ENCODE measurements at places on chromosomes 2 and 18. TPM values are rescaled to one million over a fixed set of nuclear protein-coding genes. Genes with fewer than 3 reads are reported as not detected.

The RUFY4 gene
- 0.34 TPM for polyA plus RNA-seq

The EPG5 gene
- 14.6 TPM for polyA plus RNA-seq

The CYBRD1 gene
- polyA plus RNA-seq, result 0.07 TPM

The DSG1 gene
- polyA plus RNA-seq, result not detected

The CHCHD5 gene
- polyA plus RNA-seq, result 34.5 TPM

The KCNK3 gene
- not detected for polyA plus RNA-seq

The HOXD9 gene
- polyA plus RNA-seq, result not detected

The BOLA3 gene
- polyA plus RNA-seq, result 8.2 TPM

The HMSD gene
- polyA plus RNA-seq, result 0.04 TPM

The UGT1A4 gene
- polyA plus RNA-seq, result not detected

- H3K36me3 ChIP-seq, result no peaks in the 10 kb centered on the region
- no peak overlapping the region for H3K4me3 ChIP-seq
- no peak overlapping the region for H3K27ac ChIP-seq
- no peak for DNase-seq
- H3K4me1 ChIP-seq, result peaks cover 3% of the 10 kb centered on the region
These were observed 171.0 kb upstream of the ZFP36L2 start for GRCh38 chr2:43397411-43397810.

DNA sequence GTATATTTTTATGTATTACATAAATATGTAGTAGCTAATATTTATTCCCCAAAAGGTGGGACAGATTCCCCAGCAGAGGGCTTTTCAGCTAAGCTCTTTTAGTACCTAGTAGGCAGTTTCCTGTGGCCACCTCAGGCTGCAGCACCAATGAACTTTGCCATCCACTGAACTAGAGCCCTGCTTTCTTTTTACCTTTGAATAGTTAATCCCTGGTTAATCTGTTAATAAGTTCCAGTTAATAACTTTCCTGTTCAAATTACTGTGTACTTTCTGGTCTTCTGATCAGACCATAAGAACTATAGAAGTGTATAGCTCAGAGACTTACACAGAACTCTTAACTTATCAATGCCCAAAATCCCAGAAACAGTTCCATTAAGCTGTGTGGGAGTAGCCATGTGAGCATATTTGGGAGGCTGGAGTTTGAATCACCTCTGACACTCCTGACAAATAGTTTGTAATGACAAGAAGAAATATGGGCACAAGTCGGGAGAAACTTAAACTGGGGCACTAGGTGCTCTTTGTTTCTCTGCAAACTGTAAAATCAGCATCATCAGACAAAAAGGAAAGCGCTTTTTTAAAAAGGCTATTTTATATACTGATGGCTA lies 40.0 kb downstream of the ASXL2 start:
- no peak overlapping the region for H3K4me3 ChIP-seq
- no peaks in the 10 kb centered on the region for H3K27me3 ChIP-seq
- H3K27ac ChIP-seq, result no peak overlapping the region

DNA sequence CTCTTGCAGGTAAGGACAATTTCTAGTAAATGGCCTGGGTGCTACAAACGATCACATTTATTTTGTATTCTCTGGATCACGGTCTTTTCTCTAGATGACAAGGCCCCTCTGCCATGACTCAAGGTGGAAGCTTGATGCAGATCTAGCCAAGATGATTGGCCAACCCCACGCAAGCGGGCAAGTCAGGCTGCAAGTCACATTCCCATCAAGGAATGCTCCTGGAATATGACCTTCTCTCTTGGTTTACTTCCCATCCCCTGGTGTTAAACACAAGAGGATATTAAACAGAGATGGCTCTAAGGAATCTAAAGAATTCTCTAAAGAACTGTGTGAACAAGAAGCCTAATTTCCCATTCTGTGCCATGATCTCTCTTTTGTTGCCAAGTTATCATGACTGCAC lies 97.3 kb upstream of the SERPINE2 start:
- H3K4me3 ChIP-seq, result no peak overlapping the region
- H3K4me1 ChIP-seq, result no peaks in the 10 kb centered on the region
- no peak for DNase-seq
- H3K27me3 ChIP-seq, result no peaks in the 10 kb centered on the region

GRCh38 chr2:23754970-23755369 lies 172.0 kb downstream of the ATAD2B start:
- no peak overlapping the region for H3K4me3 ChIP-seq
- peaks cover 10% of the 10 kb centered on the region for H3K36me3 ChIP-seq

GRCh38 chr2:182581196-182581935 lies 134.7 kb upstream of the DNAJC10 start:
- no peak overlapping the region for H3K27ac ChIP-seq
- no peaks in the 10 kb centered on the region for H3K4me1 ChIP-seq
- H3K4me3 ChIP-seq, result no peak overlapping the region
- H3K36me3 ChIP-seq, result no peaks in the 10 kb centered on the region
- H3K27me3 ChIP-seq, result no peaks in the 10 kb centered on the region

GRCh38 chr2:11681722-11682589 lies 12.0 kb upstream of the NTSR2 start:
- no peak overlapping the region for H3K4me3 ChIP-seq
- H3K4me1 ChIP-seq, result no peaks in the 10 kb centered on the region
- peak; percentile 61 for DNase-seq
- H3K27me3 ChIP-seq, result peaks cover 22% of the 10 kb centered on the region

GRCh38 chr2:44310287-44310686 lies 35.0 kb downstream of the SLC3A1 start:
- no peak for DNase-seq
- peaks cover 2% of the 10 kb centered on the region for H3K36me3 ChIP-seq
- H3K27ac ChIP-seq, result no peak overlapping the region
- no peak overlapping the region for H3K4me3 ChIP-seq
- H3K4me1 ChIP-seq, result no peaks in the 10 kb centered on the region

GRCh38 chr18:2448565-2449151 lies 122.6 kb downstream of the METTL4 start:
- DNase-seq, result no peak
- H3K36me3 ChIP-seq, result no peaks in the 10 kb centered on the region
- no peak overlapping the region for H3K27ac ChIP-seq
- no peak overlapping the region for H3K4me3 ChIP-seq
- H3K4me1 ChIP-seq, result no peaks in the 10 kb centered on the region
- no peaks in the 10 kb centered on the region for H3K27me3 ChIP-seq

DNA sequence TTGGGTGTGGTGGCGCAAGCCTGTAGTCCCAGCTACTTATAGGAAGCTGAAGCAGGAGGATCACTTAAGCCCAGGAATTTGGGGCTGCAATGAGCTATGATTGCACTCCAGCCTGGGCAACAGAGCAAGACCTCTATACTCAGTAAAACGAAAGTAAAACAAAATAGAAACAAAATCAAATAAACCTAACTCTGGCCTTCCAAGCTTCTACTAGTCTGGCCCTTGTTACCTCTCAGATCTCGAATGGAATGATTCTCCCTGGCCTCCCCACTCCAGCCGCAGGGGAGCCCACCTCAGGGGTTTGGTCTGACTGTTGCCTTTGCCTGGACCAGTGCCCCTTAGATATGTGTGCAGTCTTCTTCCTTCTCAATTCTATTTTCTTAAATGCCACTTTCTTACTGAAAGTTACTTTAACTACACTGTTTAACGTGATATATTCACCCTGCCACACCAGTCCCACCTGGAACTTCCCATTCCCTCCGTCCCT lies 160.0 kb upstream of the GCFC2 start:
- no peak for DNase-seq
- H3K4me3 ChIP-seq, result no peak overlapping the region

DNA sequence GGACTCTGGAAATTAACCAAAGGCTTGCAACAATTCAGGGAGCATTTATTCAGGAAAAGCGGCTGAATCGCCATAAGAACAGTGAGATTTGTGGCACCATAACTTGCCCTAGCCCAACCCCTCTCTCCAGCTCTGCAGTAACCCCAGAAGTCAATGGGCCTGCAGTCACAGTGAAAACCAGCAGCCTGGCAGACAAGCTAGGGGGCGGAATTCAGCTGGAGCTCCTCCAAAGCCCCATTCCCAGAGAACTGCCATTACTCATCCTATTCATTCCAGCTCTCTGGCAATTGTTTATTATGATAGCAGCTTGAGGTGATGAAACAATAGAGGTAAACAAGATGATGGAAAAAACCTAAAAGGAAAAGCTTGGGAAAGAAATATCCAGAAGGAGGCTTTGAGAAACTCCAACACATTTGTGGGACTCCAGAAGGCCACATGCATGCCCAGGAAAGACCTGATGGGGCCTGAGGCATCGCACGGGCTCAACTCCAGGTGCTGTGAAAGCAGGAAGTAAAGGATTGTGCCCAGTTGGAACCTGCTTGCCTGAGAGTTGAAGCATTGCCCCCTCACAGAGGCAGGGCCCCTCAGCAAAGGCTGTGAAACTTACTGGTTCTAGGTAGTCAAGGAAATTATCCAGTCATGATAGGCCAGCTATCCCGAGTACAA lies 126.7 kb downstream of the TWIST2 start:
- H3K4me1 ChIP-seq, result no peaks in the 10 kb centered on the region
- H3K36me3 ChIP-seq, result no peaks in the 10 kb centered on the region
- H3K27ac ChIP-seq, result no peak overlapping the region
- no peak for DNase-seq
- no peaks in the 10 kb centered on the region for H3K27me3 ChIP-seq

- H3K27me3 ChIP-seq, result no peaks in the 10 kb centered on the region
- no peak overlapping the region for H3K27ac ChIP-seq
- H3K36me3 ChIP-seq, result no peaks in the 10 kb centered on the region
- no peak overlapping the region for H3K4me3 ChIP-seq
- H3K4me1 ChIP-seq, result no peaks in the 10 kb centered on the region
These were observed 1237.7 kb downstream of the LRP1B start for GRCh38 chr2:140892911-140893637.

- H3K27me3 ChIP-seq, result no peaks in the 10 kb centered on the region
- DNase-seq, result no peak
- no peak overlapping the region for H3K27ac ChIP-seq
- no peaks in the 10 kb centered on the region for H3K36me3 ChIP-seq
- no peak overlapping the region for H3K4me3 ChIP-seq
These were observed 25.7 kb downstream of the RPE start for GRCh38 chr2:210028178-210028577.
